ENCODE measurements at places on chromosomes 2 and 18.

DNA sequence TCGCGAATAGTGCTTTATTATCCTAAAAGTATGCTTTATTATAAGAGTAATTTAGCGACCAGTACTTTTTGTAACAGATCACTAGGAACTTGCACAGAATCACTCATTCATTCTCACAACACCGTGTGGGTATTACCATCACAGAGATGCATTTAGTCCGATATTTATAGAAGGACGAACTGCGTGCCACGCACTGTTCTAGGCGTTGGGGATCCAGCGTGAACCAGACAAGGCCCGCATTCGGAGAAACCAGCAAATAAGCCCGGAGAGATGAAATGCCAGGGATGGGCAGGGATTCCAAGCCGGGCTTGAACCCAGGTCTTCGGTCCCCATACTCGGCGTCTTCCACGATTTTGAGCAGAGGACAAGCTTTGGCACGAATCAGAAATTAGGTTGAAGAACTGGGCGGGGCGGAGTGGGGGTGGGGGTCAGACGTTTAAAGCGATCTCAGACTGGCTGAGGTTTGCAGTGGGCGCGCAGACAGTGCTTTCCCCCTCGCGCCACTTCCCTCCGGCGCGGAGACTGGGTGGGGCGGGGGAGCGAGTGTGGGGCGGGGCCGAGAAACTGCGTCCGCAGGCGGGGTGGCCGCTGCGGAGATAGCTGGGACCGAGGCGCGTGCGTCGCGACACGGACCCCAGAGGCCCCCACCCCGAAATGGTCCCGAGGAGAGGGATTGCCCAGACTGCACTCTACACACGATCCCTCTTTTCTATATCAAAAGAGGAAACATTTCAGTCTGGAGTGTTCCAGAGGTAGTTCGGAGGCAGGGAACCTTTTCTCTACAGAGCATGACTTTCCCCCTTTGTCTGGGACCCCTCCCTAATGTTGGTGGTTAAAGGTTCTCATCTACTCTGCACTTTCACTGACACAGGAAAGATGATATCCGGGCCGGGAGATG is 1.1 kb upstream of the CXCR4 start:
- no peak for DNase-seq

DNA sequence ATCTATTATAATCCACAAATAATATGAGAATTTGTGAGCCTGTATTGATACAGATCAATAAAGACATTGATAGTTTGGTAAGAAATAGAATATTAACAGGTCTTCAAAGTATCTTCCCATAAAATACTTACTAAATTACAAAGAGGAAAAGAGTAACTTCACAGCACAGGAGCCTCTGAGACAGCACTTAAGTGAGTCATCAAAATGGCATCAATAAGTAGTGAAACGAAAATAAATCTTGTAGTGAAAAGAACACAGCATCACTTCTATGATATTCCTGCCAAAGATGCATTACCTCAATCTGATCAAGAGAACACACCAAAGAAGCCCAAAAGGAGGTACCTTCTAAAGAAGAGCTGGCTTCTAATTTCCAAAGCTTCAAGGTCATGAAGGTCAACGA is 116.4 kb downstream of the CBLN2 start:
- no peak for DNase-seq

- no peak for DNase-seq
Observed at GRCh38 chr18:63031375-63031774, 288.2 kb downstream of the BCL2 start.

DNA sequence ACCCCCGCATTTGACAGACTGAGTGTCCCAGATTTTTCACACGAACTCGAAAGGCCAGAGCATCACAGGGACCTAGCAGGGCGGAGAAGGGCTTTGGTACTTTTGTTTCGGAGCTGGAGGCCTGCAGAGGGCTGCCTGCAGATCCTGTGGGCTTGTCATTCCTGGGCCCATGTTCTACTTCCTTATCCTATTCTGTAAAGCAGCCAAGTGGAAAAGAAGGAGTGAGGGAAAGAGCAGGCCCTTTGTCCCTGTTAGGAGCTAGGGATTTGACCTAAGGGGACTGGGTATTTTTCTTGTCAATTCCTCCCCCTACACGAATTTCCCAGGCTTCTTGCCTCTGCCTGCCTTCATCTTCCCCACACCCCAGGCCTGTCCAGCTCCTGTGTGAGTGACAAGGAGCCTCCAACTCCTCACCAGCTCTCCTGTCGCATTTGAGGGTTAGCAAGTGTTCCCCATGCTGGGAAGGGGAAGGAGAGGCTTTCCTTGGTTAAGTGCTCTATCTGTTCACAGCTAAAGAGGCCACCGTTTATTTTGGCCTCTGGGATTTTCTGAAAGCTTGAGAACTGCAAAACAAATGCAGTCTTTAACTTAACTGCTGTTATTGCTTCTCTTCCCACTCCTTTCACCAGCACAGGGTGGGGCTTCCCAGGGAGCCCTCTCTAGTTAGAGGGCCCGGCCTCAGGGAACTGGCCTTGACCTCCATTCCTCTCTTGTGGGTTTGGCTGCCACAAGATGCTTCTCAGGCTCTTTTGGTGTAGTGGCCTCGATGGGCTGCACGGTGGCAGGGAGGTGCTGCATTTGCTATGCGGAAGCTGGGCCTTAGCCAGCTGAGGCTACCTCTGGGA is 61.2 kb downstream of the SGPP2 start:
- no peak for DNase-seq

GRCh38 chr2:167212014-167212648 is 323.9 kb downstream of the XIRP2 start:
- DNase-seq: no peak

DNA sequence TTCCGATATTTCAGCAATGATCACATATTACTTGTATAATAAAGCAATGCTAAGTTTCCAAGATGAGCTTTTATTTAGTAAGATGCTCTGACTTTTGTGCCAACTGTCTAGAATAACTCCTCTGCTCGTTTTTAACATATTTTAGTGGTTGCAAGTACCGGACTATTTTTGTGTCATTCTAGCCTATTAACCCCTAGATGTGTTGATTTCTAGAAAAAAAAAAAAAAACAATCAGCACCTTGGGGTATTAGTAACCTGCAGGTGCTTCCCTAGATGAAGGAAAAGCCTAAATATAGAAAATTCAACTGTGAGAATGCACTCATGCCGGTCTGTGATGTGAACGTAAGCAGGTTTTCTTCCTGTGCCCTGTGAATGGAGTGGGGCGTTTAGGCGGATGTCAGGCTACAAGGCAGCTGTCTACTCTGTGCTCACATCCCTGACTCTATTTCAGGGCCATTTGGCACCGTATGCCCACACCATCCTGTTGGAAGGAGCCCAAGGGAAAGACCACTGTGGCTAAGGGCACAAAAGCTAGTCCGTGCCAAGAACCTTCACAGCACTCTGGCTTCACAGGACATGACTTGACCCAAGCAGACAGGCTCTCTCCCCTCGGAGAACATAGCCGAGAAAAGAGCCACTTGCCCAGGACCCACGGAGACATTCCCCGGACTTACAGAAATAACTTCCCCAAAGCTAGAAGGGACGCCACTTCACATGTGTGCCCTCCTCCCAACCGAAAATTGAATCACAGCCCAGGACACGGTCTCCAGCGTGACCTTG is 60.9 kb upstream of the AGAP1 start:
- DNase-seq: no peak

GRCh38 chr18:78773303-78773755 is 206.3 kb upstream of the SALL3 start:
- DNase-seq: no peak

DNA sequence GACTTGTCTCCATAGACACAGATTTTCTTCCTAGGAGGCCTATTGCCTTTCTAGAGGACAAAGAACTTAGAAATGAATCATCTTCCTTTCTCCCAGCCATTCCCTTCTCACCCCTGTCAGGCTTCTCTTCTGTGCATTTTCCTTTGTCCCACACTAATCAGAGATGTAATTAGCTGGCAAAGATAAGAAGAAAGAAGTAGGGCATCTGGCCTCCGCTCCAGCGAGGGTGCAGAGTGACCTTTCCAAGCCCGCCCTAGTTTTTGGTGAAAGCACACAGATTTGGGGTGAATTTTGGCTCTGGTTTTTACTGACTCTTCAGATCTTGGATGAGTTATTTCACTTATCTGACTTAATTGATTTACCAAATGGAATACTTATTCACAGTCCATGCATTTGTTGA is 626.5 kb downstream of the ZEB2 start:
- no peak for DNase-seq

GRCh38 chr2:100568989-100569388 is 6.2 kb downstream of the PDCL3 start:
- DNase-seq: no peak

- DNase-seq: no peak
Observed at GRCh38 chr2:43202289-43202688, 24.1 kb downstream of the ZFP36L2 start.

- no peak for DNase-seq
Observed at GRCh38 chr2:197042739-197043196, 116.3 kb upstream of the PGAP1 start.

GRCh38 chr2:177668617-177669016 is 276.0 kb downstream of the AGPS start:
- DNase-seq: no peak

- no peak for DNase-seq
Observed at GRCh38 chr18:79875531-79875919, 75.9 kb downstream of the SLC66A2 start.

DNA sequence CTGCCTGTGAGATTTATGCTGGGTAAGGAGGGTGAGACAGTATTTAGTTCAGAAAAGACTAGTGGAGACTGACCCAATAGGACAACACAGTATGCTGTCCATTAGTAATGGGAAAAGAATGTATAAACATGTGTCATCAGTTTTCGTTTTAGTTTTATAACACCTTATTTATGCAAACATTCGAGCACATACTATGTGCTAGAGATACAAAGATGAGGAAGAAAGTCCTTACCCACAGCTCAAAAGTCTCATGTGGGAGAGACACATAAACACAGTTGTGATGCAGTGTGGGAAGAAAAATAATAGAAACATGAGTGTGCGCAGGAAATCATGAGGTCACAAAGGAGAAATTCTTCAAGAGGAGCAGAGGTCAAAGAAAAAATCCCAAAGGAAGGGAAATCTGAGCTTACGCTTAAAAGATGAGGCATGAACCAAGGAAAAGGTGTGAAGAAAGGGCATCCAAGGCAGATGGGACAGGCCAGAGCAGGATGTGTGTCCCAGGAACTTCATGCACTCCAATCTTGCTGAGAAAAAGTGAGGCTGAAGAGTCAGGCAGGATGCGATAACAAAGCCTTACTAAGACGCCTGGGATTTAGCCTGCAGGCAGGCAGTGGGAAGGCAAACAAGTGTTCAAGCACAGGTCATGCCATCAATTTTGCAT is 8.1 kb downstream of the METTL21A start:
- DNase-seq: no peak

DNA sequence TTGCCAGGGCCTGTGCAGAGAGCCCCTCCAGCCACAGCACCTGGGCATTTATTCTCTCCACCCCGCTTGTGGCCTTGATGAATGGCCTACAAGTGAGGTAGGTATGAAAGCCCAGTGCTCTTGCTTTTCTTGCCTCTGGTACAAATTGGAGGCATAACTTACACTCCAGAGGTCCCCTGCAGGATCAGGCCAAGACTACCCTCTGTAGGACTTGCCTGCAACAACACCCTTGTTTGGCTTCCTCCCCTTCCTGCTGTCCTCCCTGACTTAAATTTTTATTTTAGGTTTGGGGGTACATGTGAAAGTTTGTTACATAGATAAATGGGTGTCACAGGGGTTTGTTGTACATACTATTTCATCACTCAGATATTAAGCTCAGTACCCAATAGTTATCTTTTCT is 95.7 kb downstream of the CDC42EP3 start:
- DNase-seq: no peak

DNA sequence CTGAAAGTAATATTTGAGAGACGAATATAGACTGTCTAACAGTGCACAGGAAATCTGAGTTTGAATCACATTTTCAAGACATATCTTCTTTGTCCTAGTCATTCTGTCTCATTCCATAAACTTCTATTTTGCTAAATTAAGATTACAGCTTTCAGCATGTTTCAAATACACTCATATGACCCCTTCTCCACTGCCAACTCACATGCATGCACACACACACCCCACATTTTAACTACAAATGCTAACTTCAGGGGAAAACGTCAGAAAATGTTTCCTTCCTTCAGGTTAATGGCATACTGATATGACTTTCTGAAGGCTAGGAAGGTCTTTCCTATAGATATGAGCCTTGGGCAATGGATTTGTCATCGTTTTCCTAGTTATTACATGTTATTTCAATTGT is 373.7 kb downstream of the RBM43 start:
- DNase-seq: no peak

DNA sequence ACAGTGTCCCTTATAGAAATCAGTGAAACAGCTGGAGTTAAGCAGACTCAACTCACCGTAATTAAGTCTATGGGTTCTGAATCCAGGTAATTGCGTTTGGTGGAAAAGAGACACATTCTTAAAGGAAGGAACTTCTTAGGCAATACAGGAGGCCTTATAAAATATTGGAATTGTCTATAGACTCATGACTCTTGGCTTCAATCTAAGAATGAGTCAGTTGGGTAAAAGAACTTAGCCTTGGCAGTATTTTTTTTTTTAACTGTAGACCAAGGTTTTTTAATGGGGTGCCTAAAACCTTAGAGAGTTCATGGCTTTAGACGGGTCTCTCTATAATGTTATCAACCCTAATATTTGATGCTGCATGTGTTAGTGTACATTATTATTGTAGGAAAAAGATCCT is 47.6 kb downstream of the CCDC85A start:
- DNase-seq: no peak

- no peak for DNase-seq
Observed at GRCh38 chr2:19529677-19530076, 171.3 kb upstream of the OSR1 start.

DNA sequence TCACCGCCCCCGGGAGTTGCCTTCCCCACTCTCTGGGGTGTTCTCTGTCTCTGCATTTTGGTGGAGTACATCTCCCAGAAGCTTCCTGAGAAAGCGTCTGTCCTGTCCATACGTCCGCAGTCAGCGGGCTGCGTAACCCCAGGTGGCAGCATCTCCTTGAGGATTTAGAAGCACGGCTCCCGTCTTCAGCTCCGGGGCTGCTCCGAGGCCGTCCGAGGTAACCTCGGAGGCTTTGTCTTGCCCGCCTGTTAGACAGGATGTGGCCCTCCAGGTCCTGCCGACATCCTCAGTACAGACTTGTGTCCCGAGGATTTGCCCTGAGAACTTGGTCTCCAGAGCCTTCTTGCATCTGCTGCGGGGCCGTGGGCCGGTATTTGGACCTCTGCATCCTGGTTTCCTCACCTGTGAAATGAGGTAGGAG is 58.4 kb downstream of the CTDP1 start:
- no peak for DNase-seq

DNA sequence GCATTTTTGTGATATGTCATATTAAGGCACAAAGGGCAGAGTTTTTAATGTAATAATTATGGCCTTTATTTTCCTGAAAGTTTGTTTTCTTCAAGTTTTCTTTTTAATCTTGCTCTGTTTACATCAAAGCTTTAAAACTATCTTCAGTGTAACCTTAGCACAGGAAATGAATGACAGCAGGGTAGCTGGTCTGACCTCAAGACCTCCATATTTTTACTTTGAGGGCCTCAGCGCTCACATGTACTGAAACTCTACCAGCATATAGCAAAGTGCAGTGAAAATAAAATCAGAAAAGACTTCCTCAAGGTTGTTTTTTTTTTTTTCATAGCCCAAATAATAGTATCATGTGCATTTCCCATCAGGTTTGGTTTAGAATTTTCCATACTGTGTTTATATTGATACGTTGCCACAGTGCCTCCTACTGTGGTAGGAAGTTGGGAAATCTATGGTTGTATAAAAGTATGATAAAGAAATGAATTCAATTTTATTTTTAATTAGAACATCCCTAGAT is 163.4 kb downstream of the UBE2E3 start:
- DNase-seq: no peak

Data from cortex of kidney (tissue), 1 donor.